ENCODE measurements at places on chromosomes 16 and 17.

GRCh38 chr16:88870608-88871348 is 4.3 kb upstream of the PABPN1L start:
- peak; percentile 96 for DNase-seq

- DNase-seq = peak; percentile 61
These were observed 17.3 kb upstream of the SPN start for GRCh38 chr16:29645694-29646187.

- no peak for DNase-seq
These were observed 3.1 kb upstream of the TEX19 start for GRCh38 chr17:82355770-82356427.

DNA sequence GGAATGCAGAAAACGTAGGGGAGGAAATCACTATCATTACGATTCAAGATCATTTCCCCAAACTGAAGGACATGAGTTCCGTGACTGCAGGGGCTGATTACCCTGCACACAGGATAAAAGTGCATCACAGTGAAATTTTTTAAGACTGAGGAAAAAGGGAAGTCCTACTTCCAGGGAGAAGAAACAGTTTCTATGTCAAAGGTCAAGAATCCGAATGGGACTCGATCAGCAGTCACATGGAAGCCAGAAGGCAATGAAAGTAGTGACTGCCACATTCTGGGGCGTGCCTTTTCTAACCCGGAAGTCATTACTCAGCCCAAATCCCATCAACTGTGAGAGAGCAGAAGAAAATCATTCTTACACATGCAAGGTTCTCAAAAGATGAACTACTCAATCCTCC is 12.1 kb downstream of the ZZEF1 start:
- no peak for DNase-seq

DNA sequence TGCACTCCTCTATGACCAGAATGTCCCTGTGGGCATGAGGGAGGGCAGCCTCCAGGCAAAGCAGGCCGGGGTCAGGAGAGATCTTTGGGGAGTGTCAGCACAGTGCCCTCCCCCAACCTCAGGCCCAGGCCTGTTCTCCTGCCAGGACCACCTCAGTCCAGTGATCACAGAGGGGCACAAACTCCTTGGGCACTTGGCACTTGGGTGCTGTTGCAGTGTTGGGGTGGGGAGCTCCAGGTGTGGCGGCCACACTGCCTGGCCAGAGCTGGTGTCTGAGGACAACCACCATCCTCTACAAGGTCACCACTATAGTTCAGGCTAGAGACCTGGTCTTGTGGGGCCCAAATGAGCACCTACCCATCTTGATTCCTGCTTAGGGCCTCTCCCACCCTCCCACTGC is 37.2 kb downstream of the SMPD3 start:
- no peak for DNase-seq

- DNase-seq = peak; percentile 92
These were observed 3.2 kb upstream of the DBNDD1 start for GRCh38 chr16:90022209-90023077.

DNA sequence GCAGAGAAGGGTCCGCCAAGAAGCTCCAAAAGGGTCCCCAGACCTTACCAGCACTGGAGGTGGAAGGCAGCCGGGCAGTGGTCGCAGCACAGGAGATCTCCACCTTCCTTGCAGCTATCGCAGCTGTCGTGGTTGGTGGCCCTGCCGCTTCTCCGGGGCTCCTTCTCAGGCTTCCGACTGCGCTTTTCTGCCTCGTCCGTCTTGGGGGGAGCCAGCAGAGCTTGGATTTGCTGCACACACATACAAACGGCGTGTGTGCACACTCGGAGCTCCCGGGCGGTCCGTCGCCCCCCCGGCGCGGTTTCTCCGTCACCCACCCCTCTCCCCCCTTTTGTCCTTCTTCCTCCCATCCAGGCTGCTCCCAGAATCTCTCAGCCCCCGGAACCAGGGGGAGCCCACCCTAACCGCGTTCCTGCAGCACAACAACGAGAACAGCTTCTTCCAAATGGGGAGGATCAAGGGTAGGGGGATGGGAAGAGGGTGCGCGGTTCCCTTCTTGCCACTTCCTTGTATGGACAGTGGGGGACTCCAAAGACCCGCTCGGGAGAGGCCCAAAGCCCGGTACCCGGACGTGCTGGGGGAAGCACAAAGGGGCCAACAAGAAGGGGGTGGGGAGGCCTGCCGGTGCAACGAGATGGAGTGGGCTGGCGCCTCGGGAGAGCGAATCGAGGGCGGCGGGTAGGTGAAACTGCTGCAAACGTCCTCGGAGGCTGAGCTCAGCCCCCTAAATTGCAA is 1.1 kb downstream of the PHF12 start:
- DNase-seq = peak; percentile 74

DNA sequence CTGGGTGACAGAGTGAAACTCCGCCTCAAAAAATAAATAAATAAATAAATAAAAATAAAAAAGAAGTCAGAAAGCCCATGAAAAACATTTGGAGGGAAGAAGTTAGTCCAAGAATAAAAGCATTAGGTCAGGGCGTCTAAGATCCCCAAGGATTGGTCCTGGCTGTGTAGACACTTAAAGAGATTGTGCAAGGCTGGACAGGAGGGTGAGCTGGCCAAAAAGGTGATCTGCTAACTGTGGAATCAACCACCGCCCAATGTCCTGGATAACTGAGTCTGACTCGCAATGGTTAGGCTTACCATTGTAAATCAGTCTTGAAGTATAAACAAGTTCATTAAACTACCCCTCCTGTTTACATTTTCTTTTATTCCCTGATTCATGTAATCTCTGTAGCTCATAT is 8.8 kb upstream of the ABCA8 start:
- DNase-seq = no peak

GRCh38 chr16:58377932-58378331 is 14.3 kb upstream of the GINS3 start:
- no peak for DNase-seq

DNA sequence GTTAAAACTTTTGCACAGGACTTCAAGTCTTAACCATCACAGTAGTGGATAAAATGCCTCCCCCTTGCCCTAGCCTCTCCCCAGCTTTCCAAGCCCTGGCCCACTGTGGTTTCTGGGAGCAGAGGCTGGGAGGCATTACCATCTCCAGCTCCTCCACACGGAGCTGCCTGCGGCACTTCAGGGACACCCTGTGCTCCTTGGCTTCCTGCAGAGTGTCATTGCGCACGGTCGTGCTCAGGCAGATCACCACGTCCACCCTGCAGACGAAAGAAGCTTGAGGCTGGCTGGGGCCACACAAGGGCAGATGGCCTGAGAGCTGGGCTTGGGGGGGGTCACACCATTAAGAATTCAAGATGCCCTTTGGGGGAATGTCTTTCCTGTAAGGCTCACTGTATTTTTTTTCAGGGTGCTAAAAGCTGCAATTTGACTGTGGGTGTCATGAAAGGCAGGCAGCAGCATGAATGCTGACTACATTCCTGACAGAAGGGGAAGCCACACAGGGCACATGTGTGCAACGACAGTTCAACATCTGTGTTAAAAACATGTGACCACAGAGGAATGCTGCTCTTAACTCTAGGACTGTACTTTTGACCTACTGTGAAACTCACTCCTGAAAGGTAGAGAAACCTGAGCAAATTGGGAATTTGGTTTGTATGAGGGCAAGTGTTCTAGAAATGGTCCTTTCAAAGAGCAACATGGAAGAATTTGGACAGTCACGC is 47.7 kb upstream of the CLEC18B start:
- DNase-seq = no peak

- peak; percentile 26 for DNase-seq
These were observed 7.5 kb upstream of the RASD1 start for GRCh38 chr17:17503566-17504130.

DNA sequence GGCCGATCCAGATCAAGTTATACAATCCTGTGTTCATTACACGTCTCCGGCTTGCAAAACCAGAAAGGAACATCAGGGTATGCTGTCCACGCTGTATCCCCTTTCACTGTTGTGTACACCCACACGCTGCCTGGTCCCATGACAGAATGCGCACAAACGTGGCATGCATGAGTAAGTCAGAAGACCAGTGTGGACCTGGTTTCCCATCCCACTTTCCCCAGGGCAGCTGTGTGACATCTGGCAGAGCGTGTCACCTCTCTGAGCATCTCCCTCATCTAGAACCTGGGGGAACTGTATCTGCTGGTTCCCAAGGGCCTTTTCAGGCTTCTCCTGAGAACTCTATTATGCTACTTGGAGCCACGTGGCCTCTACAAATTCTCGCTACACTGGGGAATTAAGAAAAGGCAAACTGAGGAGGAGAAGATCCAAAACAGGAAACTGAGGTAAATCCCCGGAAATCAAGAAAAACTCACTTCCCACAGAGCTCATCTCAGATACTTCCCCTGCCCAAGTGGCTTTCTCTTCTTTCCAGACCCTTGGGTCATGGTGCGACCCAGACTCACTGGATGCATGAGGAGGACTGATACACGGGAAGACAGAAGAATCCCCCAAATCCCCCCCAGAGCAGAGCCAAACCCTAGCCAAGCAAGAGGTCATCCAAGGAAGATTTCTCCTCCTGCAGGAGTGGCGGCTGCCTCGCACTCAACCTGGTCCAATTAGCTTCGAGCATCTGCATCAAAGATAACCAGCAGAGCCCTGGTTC is 139.3 kb downstream of the GAS7 start:
- no peak for DNase-seq

GRCh38 chr16:70304892-70305448 is 6.0 kb downstream of the DDX19B start:
- no peak for DNase-seq

DNA sequence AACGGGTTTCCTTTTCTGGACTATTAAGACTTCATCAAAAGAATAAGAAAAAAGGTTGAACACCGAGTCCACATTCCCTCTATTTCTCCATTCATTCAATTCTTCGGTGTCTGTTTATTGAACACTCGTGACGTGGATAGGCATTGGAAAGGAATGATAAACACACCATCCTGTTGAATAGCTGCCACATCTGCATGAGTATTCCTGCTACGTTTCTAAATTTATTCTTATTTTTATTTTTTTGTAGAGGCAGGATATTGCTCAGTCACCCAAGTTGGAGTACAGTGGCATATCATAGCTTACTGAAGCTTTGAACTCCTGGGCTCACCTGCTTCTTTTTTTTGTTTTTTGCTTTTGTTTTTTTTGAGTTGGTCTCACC is 80.8 kb upstream of the CIBAR2 start:
- DNase-seq = no peak

DNA sequence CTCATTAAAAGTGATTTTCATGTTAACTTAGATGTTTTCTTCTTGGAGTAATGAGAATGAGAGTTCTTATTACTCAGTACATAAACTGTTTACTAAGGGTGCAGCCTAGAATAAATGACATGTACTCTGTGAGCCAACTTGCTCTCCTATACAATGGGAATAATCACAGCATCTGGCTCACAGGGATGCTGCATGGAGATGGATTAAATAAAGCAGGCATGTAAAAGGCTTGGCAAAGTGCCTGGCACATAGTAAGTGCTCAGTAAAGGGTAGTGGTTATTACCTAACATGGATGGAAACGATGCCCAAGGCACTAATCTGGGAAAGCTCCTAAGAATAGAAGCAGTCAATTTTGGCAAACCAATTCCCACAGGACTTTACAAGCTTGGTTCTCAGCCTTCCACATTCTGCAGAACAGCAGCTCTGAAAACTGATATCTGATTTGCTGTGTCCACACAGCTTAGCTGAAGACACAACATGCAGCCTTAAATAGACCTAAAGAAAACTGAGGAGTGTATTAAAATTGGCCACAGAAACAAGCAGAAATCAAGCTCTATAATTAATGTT is 176.1 kb downstream of the ABCC12 start:
- no peak for DNase-seq

DNA sequence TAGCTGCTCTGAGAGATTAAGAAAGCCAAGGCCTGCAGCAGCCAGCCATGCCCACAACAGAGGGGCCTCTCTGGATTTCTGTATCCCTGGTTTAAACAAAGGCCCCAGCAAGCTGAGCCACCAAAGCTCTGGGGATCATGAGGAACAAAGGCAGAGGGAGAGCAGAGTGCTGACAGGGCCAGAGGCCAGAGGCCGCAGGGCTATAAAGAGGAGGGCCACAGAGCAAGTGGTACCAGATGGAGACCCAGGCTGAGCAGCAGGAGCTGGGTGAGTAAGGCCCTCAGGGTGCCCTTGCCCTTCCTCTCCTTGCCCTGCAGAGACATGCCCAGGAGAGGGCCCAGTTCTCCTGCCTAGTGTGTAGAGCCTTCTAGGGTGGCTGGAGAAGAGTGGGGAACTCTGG is at the start of gene CRYBA1:
Gene CRYBA1, plus strand, starts transcription at position 232 of the 400 bp plus-strand sequence. Its CDS starts 5 bp downstream, at position 237.
- DNase-seq = peak; percentile 34

- DNase-seq = no peak
These were observed 228.5 kb downstream of the FOXL1 start for GRCh38 chr16:86806838-86807351.

DNA sequence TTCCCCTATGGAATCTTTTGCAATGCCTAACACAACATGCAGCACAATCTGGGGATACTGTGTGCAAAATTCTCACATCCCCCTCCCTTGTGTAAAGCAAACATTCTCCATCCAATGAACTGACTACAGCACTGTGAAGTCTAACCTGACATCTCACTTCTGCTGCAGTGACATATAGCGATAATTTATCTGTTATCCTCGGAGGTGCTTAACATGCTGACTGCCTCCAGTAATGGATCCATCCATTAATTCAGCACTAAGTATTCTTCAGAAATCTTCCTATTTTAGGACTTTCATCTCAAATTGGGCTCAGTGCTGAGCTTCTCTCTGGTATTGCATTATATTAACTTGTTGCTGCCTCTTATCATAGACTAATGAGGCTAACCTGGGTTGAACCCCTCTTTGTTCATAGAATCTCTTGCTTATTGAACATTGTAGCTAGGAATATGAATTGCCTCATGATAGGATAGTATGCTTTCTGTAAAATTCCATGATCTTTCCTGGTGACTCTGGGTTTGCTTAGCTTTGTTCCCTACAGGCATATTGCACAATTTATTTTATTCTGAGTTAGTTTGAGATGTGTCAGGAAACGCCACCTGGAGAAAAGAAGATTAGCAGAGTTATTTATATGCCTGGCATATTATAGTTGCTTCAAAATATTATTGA is 187.9 kb downstream of the CNTNAP4 start:
- DNase-seq = no peak

DNA sequence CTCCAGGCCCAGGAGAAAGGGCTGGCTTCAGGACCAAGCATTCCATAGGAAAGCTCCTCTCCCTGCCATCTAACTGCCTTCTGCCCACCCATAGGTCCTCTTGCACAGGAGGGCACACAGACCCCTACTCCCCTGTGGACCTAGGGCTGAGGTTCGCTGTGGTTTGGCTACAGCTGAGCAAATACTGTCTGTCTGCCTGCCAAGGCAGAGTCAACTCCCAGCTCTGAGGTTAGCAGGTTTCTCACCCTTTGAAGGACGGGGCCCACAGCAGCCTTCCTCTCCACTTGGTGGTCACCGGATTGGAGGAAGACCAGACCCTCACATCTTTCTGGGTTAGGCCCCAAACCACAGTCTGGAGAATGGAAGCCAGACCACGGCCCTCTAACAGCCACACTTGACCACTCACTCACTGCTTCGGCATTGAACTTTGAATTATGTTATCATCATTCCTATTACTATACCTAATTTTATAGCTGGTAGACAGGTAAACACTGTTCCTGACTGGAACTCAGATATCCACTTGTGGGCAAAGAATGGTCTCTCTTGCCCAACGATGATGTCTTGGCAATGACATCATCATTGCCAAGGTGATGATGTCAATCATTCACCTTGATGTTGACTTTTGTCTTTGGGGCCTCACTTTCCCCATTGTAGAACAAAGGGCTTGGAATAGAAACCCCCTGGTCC is 14.2 kb downstream of the CBX4 start:
- no peak for DNase-seq

GRCh38 chr17:77698903-77699623 is 259.4 kb upstream of the TNRC6C start:
- DNase-seq = no peak
